Uterus (tissue), 4 donors: ENCODE measurements at places on chromosomes 5 and 9.

DNA sequence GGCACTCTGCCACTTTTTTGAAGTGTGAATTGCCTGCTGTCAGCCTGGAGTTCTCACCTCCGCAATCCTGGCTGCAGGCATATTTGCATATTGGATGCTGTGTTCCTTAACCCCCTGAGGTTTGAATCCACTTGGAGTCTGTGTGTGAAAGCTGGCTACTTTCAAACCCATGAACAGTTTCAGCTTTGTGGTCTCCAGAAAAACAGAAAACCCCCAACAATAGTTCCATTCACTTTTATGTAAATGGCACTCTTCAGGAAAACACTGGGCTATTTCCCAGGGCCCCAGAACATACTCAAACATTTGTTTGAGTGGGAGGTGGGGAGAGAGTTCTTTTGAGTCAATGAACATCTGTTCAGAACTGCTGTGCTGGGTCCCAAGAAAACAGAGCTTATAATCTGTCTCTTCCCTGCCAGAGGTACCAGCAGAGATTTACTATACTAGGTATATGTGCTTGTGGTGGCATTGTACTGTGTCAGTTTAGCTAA lies 5.0 kb downstream of the NUDT2 start:
- no peak for DNase-seq

GRCh38 chr5:57539281-57539701 lies 56.7 kb upstream of the ACTBL2 start:
- no peak for DNase-seq

GRCh38 chr9:119197893-119198607 lies 171.2 kb downstream of the BRINP1 start:
- DNase-seq, result no peak

- DNase-seq, result no peak
These were observed 19.8 kb downstream of the STRBP start for GRCh38 chr9:123248630-123249029.

GRCh38 chr9:99513441-99514112 lies 291.5 kb downstream of the SEC61B start:
- DNase-seq, result no peak

DNA sequence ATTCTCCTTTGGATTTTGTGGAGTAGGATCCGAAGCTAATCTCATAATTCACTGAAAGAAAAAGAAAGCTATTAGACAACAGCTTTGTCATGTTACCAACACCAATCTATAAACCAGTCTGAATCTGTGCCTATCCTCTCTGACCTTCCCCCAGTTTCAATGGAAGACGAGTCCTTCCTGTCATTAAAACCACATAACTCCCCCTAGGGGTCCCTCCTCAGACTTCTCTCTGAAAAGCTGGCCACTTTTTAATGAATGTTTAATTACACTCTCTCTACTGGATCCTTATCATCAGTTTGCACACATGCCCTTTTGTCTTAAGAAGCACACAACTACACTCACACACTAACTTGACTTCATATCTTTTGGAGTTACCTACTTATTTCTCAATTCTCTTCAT lies 98.0 kb upstream of the TSLP start:
- no peak for DNase-seq

DNA sequence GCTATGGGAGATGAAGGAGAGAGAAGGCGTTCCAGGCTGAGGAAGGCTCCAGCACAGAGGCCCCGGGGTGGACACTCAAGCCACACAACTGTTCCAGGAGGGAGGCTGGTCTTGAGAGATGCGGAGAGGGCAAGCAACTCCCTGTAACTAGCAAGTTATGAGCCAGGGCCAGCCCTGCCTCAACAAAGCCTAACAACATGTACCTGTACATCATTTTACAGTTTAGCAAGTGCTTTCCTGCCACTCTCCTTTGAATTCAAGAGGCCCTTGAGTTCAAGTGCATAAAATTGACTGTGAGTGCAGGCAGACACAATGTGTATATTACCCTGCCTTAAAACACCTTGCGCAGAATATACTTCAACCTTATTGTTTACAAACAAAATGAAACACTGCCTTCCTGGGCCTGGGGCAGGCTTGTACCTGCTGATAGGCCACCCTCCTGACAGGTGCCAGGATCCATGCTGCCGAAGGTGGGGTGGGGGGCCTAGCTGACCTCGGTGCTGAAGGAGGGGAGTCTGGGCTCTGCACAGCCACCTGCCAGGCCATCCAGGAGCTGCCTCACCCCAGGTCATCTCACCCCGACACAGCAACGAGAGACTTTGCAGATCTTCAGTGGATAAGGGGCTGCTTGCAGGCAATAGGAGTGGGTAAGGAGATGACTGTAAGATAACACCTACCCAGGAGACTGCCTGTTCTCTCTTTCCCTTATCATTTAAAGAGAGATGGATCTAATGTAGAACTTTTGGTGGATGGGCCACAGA lies 80.0 kb downstream of the PPARGC1B start:
- no peak for DNase-seq

GRCh38 chr5:153456354-153456753 lies 34.1 kb upstream of the GRIA1 start:
- DNase-seq, result no peak

DNA sequence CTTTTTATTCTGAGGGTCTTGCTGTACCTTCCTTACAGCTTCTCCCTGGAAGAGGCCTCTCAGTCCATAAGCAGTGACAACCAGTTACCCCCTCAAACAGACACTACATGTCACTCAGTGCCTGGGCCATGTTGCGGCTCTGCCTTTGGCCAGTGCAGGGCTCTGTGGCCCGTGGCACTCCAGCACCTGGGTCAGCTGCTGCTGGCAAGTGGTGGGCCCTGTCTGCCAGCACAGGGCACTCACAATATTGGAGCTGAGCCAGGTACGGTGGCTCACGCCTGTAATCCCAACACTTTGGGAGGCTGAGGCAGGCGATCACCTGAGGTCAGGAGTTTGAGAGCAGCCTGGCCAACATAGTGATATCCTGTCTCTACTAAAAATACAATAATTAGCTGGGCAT lies 24.2 kb downstream of the DAP start:
- DNase-seq, result no peak

DNA sequence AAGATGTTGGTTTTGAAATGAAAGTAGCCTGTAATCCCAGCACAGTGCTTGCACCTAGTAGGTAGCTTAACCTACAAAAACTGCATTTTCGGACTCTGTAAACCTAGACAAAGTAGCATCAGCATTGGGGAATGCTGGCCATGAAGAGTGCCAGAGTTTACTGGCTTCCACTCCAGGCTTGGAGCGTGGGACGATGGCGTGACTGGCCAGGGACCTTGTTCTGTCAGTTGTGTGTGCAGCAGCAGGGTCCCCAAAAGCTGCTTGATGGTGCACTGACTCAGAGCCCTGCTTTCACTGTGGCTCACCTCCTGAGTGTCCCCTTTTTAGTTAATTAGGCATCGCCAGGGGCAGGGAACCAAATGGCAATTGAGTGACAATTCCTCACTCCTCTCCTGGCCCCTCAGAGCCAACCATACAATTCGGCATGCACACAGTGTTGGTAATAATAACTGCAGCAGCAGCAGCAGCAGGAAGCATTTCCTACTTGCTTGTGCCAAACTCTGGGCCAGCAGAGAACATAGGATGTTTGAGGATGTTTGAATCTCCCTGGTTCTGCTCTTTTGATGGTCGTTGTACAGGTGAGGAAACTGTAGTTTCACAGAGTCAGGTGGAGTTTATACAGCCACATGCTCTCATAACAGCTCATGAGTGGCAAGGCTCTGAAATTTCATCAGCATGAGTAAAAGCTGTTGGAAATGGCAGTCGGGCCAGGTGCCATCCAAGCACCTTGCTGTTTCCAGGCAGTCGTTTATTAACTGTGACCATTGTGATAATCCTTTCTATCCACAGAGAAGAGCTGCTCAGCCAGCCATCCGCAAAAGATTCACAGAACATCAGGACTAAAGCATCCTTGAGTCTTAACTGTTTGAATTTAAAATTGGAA lies 4.2 kb downstream of the UBE2QL1 start:
- no peak for DNase-seq

GRCh38 chr5:111469903-111470302 lies 42.4 kb downstream of the STARD4 start:
- no peak for DNase-seq

GRCh38 chr5:98798847-98799246 lies 25.4 kb downstream of the RGMB start:
- DNase-seq, result no peak

GRCh38 chr9:127186806-127187205 lies 64.4 kb upstream of the ANGPTL2 start:
- DNase-seq, result no peak

DNA sequence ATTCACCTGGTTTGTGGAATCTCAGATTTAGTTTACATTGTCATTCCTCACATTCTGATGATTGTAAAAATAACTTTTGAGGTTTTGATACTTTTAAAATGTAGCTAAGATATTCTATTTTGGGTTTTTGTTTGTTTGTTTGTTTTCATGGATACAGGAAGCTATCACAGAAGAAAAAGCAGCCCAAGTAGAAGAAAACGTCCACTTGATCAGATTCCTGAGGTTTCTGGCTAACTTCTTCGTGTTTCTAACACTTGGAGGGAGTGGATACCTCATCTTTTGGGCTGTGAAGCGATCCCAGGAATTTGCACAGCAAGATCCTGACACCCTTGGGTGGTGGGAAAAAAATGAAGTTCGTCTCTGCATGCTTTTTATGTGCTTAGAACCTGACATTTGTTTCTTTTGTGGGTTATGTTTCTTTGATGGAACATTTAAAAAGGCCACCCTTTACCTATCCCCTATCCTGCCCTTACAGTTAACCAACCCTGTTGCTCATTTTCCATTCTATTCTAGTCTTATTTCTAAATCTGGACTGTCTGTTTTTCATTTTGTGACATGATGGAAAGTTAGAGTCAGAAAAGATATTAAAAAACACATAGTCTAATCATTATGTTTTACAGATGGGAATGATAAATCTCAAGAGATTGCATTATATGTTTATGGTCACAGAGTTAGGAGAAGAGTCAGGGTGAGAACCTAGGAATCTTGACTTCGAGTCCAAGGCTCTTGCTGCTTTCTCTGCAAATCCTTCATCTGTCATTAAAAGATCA lies 163.7 kb downstream of the ALDH1A1 start:
- no peak for DNase-seq

DNA sequence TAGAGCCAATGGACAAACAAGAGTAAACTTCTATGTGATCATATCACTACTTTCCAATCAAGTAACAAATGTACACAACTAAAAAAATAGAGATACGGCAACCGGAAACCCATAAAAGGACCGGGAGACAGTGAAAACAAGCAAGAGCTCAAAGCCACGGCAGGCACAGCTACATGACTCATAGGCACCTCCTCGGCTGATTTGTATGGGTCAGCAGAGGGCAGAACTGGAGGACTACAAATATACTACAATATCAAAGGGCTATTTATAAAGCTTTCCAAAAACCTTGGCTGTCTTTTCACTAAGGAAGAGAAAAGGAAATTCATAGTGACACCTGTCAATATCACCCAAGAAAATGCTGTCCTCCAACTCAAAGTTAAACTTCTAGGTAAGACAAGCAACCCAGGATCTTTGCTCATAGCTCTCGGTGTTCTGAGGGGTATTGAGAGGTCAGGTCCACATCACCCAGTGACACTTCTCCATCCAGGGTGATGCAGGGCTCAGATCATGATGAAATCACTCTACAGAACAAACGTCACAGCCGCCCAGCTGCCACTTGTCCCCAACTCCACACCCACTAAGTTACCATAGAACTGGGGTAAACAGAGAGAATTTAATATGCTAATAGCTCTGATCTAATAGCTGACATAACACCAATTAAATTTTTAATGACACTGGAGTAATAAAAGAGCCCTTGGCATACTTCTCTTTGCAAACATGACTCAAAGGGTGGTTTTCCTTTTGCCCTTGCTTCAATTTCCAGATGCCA lies 41.3 kb downstream of the PFDN1 start:
- peak; percentile 87 for DNase-seq

- no peak for DNase-seq
These were observed 13.3 kb downstream of the HMMR start for GRCh38 chr5:163473635-163474243.

GRCh38 chr9:5389109-5389732 lies 48.5 kb downstream of the PLGRKT start:
- no peak for DNase-seq

DNA sequence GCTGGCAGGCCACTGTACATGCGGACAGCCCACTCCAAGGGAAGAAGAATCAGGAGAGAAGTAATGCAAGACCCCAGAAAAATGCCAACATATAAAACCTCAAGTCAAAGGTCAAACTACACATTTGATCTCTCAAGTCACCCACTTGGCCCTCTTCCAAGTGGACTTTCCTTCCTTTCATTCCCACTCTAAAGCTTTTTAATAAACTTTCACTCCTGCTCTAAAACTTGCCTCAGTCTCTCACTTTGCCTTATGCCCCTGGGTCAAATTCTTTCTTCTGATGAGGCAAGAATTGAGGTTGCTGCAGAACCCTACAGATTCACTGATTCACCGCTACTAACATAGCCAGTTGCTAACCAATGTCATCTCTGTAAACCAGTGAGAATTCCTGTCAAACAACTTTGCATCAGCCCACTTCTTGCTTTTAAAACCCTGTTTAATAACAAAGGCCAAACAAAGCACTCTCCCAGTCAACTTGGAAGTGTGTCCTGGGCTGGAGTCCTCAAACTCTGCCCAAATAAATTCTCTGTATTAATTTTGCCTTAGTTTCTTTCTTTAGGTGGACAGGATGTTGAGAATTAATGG lies 6.9 kb upstream of the ATP6V1G1 start:
- no peak for DNase-seq

DNA sequence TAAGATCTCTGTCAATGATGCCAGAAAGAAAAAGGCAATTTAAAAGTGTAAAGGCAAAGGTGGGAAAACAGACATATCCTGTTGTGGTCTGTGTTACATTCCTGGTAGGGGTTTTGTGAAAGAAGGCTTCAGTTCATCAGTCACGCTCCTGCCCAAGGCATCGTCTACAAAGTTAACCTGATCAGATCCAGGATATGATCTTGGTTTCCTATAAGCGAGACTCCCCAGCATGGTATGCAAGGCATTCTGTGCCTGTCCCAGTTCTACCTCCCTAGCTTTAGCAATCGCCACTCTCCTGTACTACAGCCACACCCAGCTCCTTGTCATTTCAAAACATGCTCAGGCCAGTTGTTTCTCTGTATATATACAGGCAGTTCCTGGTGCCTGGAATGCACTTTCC lies 58.0 kb upstream of the PTPN3 start:
- DNase-seq, result no peak

DNA sequence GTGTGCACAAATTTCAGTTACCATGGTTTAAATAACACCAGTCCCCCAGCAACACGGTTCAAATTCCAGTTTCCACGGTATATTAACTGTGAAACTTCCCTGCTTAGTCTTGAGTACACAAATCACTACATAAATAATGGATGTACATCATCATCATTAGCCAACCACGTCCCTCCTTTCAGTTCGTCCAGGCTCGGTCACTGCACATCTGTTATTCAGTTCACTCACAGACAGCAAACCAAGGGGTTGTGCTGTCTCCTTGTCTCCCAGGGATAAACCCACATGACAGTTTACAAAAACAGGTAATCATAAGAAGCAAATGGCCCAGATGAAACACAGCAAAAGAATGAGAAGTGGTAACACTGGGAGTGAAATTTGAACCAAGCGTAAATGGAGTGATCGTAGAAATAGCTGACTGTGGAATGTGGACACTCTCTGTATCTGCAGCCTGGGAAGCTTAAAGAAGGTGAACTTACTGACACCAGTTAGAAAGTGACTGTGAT lies 61.0 kb upstream of the RAD23B start:
- DNase-seq, result no peak
